ENCODE measurements at places on chromosomes 16 and 17. TPM values are rescaled to one million over a fixed set of nuclear protein-coding genes. Genes with fewer than 3 reads are reported as not detected.

DNA sequence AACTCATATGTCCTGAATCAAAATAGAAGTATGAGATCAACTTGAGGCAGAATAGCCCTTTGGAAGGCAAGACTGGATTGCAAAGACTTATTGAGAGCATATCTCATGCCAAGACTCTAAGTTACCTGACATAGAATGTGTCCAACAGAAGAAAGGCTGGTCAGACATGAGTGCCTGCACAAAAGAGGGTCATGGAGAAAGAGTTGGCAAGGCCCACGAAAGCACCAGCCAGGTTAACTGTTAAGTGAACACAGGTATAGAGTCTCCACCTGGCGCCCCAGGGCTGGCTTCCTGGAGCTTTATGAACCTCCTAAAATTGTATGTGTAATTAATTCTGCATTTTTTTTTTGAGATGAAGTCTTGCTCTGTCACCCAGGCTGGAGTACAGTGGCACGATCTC lies 71.0 kb downstream of the CMC2 start:
- no peak for DNase-seq

DNA sequence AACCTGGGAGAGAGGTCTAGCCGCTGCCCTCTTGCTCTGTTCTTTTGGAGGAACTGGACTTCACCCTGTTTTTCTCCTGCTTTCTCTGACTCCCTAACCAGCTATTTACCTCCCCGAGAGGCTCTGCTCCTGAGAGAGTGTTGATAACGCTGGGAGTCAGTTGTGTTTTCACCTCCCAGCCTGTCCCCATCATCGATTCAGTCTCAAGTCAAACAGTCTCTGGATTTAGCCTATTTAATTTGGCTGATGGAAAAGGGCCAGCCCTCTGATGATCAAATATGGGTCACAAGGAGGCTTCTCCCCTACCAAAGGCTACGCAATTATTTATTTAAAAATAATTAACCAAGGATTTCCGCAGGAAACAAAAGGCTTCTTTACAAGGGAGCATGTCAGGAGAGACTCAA lies 31.8 kb downstream of the HNF1B start:
- no peak for DNase-seq

- peak; percentile 91 for DNase-seq
These were observed 792 bp downstream of the PPP1R9B start for GRCh38 chr17:50149417-50150353.

GRCh38 chr16:85921026-85921425 lies 22.1 kb downstream of the IRF8 start:
- no peak for DNase-seq

DNA sequence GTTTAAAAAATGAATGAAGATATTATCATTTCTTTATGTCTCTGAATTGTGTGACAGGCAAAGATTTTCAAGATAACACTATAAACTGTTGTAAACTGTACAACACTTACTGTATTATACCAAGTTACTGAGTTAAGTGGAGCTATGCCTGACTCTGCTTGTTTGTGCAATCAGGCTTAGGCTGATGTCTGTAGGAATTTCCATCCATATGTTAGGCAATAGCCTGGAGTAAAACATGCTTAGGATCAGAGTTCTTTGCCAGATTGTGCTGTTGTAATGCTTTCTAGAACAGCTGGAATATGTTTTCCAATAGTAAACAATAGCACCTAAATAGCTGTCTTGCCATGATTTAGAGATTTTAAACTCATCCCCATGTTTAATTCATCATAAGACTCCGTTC lies 1496.7 kb downstream of the CDH11 start:
- no peak for DNase-seq

Gene BBS2
- 62.2 TPM for total RNA-seq

Gene CACNG3
- not detected for total RNA-seq

Data from osteoblast (primary cell).